Stimulated activated CD4-positive, alpha-beta T cell treated with anti-CD3 and anti-CD28 coated beads, Interleukin-4, amount 100 ng/mL, for 24 hours (primary cell): ENCODE measurements at places on chromosomes 3 and 15.
A peak's percentile ranks its signal among the peaks of the same experiment; 100 is the strongest.

GRCh38 chr3:121870717-121871116, 23.5 kb upstream of the SLC15A2 start:
- no peak for DNase-seq

DNA sequence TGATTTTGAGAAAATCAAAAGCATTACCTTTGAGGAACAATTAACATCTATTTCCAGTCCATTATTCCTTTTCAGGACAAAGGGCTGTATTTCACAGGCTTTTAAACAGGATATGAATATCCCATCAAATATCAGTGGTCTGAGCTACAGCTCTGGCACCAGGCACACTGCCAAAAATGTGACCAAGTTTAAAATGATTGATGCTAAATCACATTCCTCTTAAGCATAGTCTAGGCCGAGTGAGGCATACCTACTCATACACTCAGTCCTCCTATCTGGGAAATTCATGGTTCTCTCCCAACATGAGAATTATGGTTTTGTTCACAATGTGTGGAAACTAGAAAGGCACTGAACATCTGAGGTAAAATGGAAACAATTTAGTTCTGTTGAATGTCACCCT, 683.5 kb downstream of the TUSC7 start:
- DNase-seq: no peak

- no peak for DNase-seq
Observed at GRCh38 chr3:61897848-61898247, 336.5 kb downstream of the PTPRG start.

DNA sequence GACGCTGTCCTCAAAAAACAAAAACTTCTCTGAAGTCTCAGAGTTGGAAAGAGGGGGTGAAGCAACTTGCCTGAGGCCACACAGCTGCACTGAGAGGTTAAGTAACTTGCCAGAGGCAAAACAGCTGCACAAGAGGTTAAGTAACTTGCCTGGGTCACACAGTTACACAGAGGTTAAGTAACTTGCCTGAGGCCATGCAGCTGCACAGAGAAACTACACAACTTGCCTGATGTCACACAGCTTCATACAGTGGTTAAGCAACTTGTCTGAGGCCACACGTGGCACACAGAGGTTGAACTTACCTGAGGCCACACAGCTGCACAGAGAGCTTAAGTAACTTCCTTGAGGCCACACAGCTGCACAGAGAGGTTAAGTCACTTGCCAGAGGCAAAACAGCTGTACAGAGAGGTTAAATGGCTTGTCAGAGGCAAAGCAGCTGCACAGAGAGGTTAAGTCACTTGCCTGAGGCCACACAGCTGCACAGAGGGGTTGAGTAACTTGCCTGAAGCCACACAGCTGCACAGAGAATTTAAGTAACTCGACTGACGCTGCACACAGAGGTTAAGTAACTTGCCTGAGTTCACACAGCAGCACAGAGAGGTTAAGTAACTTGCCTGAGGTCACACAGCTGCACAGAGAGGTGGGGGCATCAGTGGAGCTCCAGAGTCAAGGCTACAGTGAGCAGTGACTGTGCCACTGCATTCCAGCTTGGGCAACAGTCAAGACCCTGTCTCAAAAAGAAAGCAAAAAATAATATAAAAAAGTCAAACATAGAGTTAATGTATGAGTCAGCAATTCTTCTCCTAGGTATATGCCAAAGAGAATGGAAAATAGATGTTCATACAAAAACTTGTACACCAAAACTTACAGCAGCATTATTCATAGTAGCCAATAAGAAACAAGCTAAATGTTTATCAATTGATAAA, 12.0 kb upstream of the ACAD9 start:
- no peak for DNase-seq

DNA sequence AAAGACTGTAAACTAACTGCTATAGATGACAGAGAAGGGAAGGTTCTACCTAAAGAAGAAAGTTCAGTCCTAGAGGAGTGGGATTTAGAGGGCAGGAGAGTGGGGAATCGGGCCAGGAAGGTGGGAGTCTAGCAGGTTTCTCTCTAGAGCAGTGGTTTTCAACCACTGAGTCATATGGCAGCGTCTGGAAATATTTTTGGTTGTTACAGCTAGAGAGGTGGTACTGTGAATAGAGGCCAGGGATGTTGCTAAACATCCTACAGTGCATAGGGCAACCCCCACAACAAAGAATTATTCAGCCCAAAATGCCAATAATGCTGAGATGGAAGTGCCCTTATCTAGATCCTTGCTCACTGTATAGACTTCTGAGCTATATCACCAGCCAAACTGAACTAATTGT, 28.7 kb downstream of the ATP1B3 start:
- no peak for DNase-seq

DNA sequence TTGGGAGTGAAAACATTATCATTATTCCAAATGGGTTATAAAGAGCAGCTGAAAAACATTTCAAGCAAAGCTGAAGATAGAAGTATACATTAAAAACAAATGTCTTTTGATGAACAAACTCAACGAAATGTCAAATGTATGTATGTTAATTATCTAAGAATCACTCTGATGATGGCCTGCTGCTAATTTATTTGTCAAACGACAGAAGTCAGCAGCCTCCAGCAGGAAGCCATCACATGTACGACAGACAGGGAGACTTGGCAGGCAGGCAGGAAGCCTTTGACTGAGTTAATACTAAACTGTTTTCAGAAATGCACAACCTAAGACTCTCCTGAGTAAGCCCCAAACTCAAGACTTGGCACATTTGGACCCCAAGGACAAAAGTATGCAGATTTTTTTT, 491.1 kb downstream of the ZNF385D start:
- DNase-seq: no peak

- DNase-seq: no peak
Observed at GRCh38 chr15:37932549-37932948, 1.9 kb upstream of the TMCO5A start.

DNA sequence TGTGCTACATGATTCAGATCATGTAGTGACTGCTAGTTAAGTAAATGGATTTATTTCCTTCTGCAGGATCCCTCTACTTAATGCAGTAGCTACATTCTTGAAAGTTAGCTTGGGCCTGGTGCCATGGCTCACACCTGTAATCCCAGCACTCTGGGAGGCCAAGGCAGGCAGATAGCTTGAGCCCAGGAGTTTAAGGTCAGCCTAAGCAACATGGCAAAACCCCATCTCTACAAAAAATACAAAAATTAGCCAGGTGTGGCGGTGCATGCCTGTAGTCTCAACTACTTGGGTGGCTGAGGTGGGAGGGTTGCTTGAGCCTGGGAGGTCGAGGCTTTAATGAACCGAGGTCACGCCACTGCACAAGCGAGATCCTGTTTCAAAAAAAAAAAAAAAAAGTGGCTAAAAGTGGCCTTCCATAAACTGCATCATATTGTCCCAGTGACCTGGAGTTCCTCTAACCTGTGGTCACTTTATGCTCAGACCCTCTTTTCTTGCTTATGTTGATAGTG, 22.0 kb downstream of the TSEN2 start:
- no peak for DNase-seq

- DNase-seq: no peak
Observed at GRCh38 chr3:189531271-189531670, 99.9 kb upstream of the TP63 start.

GRCh38 chr3:49718858-49719213, 648 bp downstream of the AMIGO3 start:
- no peak for DNase-seq

GRCh38 chr3:58597770-58598310, 20.6 kb upstream of the FAM107A start:
- DNase-seq: no peak

GRCh38 chr15:72288796-72289596, 16.6 kb upstream of the PARP6 start:
- DNase-seq: no peak

DNA sequence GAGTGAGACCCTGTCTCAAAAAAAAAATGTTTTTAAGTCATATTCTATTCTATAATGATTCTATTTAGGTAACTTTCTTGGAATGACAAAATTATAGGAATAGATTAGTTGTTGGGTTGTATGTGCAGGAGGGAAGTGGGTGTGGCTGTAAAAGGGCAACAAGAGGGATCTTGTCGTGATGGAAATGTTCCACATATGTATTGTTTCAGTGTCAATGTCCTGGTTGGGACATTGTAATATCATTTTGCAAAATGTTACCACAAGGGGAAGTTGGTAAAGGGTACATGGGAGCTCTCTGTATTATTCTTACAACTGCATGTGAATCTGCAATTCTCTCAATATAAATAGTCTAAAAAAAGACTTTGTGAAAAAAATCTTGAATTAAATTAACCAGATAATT, 14.3 kb upstream of the ABHD5 start:
- no peak for DNase-seq

- DNase-seq: no peak
Observed at GRCh38 chr3:56467801-56468183, 475 bp downstream of the ERC2 start.

DNA sequence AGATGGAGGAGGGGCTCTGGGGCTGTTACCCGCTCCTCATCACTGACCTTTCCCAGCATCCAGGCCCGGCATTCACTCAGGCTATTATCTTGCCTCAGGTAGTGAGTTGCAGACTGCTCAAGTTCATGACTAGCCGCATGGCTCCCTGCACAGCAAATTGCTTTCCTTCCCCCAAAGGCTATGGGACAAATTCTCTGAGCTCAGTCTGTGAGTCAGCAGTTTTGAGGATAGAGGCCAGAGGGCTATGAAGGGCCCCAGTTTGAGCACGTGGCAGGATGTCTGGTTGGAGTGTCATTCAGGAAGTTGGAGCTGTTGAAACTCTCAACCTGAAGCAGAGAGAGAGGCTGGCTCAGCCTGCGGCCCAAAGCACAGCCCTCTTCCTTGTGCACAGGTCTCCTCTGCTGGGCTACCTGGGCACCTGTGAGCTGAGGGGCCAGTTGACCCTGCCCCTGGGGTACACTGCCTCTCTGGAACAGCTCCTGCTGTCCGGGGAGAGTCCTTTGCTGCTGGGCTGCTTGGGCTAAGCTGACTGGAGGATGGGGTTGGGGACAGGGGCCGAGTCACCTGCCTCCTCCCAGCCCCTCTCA, 7.9 kb downstream of the FAH start:
- peak; percentile 27 for DNase-seq

GRCh38 chr3:146646261-146646660, 41.1 kb upstream of the PLSCR5 start:
- DNase-seq: no peak

GRCh38 chr15:88627463-88627862, 6.3 kb downstream of the AEN start:
- DNase-seq: peak; percentile 62

DNA sequence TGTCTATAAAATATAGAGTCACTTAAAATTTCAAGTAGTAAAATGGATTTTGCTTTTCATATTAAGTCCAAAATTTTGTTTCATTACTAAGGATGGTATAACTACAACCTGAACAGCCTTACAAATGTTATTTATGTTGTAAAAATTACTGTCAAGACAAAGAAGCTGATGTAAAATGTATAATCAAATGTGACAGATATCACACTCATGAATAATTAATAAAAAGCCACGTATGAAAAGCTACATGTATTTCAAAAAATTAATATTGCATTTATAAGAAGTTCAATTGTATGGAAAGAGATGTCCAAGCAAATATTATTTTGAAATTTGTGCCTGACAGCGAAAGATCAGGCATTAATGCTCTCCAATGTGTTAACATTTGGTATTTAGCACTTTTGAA, 48.9 kb downstream of the KBTBD8 start:
- no peak for DNase-seq
